ENCODE measurements at places on chromosomes 5 and 9.

DNA sequence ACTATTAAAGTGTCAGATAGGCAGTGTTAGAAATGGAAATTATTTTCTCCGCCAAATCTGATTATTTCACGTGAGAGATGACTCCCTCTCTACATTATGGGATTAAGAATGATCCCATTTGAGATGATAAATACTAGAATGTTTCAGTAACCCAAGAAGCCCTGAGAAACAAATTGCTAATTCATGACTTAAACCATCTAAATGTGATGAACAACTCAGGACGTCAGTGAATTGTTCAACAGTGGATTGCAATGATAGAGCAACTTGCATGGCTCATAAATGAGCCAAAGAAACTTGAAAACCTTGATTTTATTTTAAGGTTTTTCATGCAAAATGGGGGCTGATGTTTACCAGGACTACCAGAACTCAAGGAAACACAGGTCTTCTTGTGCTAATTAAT, 350.5 kb upstream of the WWC1 start:
- no peak overlapping the region for H3K4me3 ChIP-seq
- H3K36me3 ChIP-seq: no peaks in the 10 kb centered on the region
- no peak for DNase-seq
- H3K4me1 ChIP-seq: no peaks in the 10 kb centered on the region

- no peaks in the 10 kb centered on the region for H3K4me1 ChIP-seq
- no peak overlapping the region for H3K4me3 ChIP-seq
- H3K27me3 ChIP-seq: peaks cover 65% of the 10 kb centered on the region
- DNase-seq: no peak
- H3K27ac ChIP-seq: no peak overlapping the region
These were observed 336.3 kb upstream of the KIF2A start for GRCh38 chr5:61969755-61970154.

DNA sequence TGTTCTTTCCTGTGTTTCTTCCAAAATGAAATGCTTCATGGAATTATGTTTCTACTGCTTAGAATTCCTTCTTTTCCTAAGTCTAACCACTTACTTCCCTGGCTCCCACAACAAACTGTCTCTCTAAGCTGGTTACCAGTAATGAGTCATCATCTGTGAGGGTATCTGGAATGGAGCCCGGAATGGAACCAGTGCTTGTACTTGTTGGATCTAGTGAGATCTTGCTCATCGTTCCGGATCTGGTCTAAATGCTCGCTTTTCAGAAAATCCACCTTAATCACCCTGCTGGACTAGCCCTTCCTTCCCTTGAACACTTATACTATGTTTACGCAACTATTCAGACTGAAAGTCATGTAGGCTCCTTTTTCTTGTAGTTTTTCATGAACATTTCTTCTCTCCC, 184.8 kb downstream of the PBX3 start:
- no peaks in the 10 kb centered on the region for H3K27me3 ChIP-seq
- H3K36me3 ChIP-seq: no peaks in the 10 kb centered on the region
- no peak overlapping the region for H3K27ac ChIP-seq

DNA sequence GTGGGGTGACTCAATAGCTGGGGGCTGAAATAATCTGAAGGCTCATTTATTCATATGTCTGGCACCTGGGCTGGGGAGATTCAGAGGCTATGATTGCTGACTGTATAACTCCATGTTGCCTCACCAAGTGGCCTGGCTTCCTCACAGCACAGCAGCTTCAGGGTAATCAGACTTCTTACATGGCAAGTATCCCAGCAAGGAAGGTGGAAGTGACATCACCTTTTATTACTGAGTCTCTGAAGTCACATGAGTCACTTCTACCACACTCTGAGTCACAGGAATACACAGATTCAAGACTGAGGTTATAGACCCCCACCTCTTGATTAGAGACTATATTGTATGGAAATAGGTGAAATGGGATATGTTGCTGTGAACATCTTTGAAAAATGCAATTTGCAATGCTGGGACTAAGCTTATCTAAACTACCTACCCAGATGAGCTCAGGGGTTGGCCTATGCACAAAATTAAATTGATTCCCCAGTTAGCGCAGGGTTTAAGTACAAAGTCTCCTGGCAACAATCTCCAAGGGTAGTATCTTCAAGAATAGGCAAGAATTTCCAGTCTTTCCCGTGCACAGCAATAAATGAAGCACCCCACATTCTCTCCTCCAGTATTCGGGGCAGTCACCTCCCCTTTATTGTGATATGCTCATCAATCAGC, 553.1 kb downstream of the LRRC70 start:
- no peaks in the 10 kb centered on the region for H3K27me3 ChIP-seq
- H3K36me3 ChIP-seq: no peaks in the 10 kb centered on the region
- H3K4me1 ChIP-seq: no peaks in the 10 kb centered on the region
- no peak overlapping the region for H3K4me3 ChIP-seq
- H3K27ac ChIP-seq: no peak overlapping the region

- H3K27me3 ChIP-seq: no peaks in the 10 kb centered on the region
- no peak overlapping the region for H3K4me3 ChIP-seq
- no peak overlapping the region for H3K27ac ChIP-seq
- no peak for DNase-seq
These were observed 203.9 kb downstream of the PCSK1 start for GRCh38 chr5:96229188-96229587.

DNA sequence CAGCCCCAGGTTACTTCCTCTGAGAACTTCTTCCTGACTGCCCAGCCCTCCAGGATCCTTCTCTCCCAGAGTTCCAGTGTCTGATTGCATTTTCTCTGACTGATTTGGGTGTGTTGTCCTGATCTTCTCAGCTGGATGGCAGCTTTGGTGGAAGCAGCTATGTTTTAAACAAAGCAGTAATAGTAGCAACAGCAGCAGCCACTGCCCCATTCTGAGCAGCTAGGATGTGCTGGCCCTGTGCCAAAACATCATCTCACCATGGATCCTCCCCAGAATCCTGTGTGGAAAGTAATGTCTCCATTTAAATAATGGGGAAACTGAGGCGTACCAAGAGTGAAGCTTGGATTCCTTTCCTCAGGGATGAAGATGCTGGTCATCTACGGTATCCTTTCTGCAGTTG, 46.4 kb upstream of the PSD2 start:
- H3K27me3 ChIP-seq: no peaks in the 10 kb centered on the region
- no peaks in the 10 kb centered on the region for H3K36me3 ChIP-seq
- no peak overlapping the region for H3K4me3 ChIP-seq
- peaks cover 18% of the 10 kb centered on the region for H3K4me1 ChIP-seq
